ENCODE measurements at places on chromosomes 16 and 17.

GRCh38 chr16:7912132-7912531 lies 579.5 kb downstream of the RBFOX1 start:
- DNase-seq, result no peak

- DNase-seq, result no peak
These were observed 19.7 kb downstream of the ALKBH5 start for GRCh38 chr17:18203308-18203707.

DNA sequence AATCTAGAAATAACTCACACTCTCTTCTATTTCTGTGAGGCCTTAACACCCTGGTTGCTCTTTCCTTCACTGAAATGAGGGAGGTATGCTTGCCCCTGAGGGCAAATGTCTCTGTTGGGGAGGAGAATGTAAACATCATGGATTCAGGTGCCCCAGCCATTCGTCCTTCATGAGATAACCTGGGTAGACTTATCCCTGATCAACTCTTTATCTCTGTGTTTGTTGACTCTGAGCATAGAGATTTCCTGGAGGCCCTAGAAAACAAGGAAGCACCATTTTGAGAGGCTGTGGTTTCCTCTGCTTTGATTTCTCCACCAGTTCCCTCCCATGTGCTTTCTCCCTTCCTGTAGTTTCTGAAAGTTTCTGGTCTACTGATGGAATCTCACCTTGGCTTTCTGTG lies 77.3 kb downstream of the PHKB start:
- DNase-seq, result no peak

DNA sequence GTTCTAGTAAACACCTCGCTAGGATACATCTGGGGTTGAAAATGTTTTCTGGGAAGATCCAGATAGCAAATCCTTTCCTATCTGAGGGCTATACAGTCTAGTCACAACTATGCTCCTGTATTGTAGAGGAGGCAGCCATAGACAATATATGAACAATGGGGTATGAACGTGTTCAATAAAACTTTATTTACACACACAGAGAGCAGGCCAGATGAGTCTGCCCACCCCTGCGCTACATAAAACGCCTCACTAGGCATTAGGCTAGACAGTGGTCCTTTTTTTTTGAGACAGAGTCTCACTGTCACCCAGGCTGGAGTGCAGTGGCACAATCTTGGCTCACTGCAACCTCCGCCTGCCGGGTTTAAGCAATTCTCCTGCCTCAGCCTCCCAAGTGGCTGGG lies 11.1 kb downstream of the USP36 start:
- DNase-seq, result no peak

DNA sequence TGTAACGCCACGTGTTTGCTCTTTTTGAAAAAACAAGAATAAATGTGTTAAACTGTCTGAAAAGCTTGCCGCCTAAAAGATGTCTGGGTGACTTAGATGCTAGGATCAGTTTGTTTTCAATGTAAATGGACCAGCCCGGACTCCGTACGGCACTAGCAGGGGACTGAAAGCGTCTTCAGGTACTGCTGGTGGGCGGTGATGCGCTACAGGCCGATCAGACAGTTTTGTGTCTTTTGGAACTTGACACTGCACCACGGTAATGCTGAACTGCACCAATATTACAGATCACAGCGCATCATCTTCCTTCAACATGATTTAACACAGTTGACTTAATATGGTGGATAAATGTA lies 727 bp upstream of the MBTPS1 start:
- DNase-seq, result peak; percentile 25

DNA sequence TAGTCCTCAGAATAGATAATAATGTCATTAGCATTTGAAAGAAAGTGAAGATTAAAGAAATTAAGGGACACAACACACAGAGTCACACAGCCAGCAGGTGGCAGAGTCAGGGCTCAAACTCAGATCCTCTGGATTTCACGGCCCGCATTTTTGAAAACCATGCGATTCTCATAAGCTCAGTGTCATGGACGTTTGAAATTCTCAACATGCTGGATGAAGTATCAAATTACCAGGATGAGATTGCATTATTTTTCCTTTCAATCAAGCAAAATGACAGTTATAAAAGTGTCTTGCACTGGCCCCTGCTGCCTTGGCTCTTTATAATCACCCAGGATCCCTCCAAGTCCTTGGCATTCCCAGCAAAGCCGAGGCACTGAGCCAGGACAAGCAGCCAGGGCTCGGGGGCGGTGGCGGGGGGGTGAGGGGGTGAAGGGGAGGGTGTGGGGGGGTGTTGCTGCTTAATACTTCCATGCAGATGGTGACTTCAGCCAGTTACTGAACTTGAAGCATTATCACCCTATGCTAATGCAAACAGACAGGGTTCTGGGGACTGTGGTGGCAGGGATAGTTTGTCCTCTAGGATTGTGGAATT lies 6.6 kb upstream of the BMERB1 start:
- DNase-seq, result peak; percentile 48

DNA sequence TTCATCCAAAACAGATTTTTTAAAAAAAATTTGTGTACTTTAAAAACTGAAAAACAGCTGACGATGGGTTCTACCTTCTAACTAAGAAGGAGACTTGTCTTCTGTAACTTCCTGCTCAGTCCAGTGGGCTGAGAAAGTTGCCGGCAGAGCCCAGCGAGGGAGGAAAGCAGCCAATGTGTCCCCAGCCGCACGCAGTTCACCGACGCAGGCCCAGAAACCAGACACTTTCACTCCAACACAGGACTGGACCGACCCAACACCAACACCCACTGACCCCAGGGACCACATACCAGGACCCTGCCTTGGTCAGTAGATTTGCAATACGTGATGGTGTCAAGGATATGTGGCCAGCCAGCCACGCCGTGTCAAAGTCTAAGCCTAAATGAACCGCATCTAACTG lies 25.6 kb downstream of the TRAP1 start:
- no peak for DNase-seq

DNA sequence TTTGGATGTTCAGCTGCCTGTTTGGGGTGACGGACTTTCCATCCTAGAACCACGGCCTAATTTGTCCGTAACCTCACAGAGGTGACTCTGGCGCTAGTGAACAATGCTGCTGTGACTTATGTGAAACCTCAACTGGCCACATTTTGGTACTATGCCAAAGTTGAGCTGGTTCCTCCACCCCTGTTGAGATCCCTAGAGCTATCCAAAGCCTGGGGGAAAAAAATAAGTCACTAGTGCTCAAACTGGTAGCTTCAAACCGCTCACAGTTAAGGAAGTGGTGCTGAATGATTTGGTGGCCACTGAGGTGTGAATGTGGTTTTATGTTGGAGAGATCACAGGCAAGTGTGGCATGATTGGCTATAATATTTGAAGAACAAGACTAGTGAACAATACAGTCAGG lies 11.3 kb upstream of the TUBG2 start:
- no peak for DNase-seq

DNA sequence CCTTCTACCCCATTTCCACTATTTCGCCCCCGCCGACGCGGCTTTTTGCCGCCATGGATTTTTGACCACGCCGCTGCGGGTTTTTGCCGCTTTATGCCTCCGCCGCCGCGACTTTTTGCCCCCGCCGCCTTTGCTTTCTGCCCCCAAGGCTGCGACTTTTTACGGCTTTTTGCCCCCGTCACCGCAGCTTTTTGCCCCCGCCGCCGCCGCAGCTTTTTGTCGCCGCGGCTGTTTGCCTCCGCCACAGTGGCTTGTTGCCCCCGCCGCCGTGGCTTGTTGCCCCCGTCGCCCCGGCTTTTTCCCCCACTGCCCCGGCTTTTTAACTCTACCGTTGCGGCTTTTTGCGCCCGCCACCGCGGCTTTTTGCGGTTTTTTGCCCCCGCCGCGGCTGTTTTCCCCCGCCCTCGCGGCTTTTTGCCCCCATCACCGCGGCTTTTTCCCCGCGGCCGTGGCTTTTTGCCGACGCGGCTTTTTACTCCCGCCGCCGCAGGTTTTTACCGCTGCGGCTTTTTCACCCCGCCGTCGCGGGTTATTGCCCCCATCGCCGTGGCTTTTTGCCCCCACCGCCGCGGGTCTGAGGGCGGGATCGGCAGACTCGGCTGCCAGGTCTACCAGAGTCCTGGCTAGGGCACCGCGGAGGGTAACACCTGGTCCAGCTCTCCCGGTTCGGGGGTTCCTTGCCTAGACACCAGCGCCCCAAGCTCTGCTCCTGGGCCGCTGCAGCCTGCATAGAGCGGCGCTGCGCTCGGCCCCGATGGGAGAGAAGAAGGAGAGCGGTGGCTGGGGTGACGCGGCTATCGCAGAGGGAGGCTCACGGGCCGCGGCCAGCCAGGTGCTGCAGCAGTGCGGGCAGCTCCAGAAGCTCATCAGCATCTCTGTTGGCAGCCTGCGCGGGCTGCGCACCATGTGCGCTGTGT lies 562.7 kb upstream of the WSB1 start:
- DNase-seq, result no peak

DNA sequence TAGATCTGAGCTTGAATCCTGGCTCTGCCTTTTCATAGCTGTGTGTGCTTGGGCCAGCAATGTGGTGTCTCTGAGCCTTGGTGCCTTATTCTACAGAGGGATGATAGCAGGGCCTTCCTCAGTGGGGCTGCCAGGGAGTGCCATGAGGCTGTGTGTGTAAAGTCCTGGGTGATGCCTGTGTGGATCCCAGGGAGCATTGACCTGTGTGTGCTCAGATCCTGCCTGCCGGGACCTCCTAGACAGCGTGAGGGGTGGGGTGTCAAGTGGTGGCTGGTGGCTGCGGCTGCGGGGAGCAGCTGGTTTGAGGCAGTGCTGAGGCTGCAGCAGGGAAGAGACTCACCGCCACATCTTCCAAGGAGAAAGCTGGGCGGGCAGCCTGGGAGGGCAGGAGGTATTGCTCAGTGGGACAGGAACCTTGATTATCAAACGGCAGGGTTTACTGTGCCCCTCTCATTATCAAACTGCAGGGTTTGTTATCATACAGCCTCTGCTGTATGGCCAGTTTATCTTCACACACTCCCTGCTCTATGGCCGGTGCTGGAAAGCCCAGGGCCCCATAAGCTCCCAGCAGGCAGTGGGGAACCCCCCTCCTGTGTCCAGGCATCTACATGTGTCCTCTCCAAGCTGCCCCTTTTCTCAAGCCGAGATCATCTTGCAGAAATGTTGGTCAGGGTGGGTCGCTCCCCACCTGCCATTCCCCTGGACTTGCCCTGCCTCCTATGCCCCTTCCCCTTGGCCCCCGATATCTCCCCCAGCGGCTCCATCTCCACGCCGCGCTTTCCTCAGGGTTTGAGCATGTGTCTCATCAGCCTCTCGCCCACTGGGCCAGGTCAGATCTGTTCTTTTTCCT lies 3.1 kb upstream of the ADCY7 start:
- DNase-seq, result no peak

DNA sequence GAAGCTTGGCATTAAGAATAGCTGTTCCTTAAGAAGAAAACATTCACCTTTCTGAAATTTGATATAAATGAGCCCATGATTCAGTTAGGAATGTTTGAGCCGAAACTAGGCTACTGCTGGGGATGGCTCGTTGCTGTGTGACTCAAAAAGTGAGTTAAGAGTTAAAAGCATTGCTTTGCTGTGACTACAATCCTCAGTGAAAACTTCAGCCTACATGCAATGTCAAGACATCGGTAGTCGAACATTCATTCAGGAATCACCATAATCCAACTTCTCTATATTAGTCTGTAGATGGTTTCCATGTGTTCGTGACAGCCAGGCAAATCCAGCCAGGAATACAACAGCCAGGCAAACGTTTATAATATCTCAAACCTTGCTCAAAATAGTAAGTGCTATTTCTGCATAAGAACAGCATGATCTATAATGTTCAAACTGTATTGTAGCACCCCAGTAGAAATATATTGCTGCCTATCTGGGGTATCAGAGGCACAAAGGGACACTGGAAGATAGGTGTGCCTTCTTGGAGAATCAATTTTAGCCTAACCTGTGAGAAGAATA lies 1225.1 kb downstream of the CDH8 start:
- no peak for DNase-seq

GRCh38 chr16:55035029-55035428 lies 104.4 kb downstream of the IRX5 start:
- peak; percentile 74 for DNase-seq

DNA sequence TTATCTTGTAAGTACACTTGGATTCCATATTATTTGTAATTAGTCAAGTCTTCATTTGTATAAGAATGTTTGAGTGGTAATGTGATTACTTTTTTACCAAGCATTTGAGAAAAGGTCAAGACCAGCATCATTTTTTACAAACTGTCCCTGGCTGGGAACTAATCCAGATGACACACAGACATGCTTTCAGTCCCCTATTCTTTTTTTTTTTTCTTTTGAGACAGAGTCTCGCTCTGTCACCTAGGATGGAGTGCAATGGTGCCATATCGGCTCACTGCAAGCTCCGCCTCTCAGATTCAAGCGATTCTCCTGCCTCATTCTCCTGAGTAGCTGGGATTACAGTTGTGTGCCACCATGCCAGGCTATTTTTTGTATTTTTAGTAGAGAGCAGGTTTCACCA lies 4.5 kb downstream of the DERL2 start:
- no peak for DNase-seq

- no peak for DNase-seq
These were observed 24.6 kb downstream of the LYRM9 start for GRCh38 chr17:27868565-27868964.

GRCh38 chr16:11326084-11326736 lies 19.0 kb upstream of the RMI2 start:
- DNase-seq, result no peak

DNA sequence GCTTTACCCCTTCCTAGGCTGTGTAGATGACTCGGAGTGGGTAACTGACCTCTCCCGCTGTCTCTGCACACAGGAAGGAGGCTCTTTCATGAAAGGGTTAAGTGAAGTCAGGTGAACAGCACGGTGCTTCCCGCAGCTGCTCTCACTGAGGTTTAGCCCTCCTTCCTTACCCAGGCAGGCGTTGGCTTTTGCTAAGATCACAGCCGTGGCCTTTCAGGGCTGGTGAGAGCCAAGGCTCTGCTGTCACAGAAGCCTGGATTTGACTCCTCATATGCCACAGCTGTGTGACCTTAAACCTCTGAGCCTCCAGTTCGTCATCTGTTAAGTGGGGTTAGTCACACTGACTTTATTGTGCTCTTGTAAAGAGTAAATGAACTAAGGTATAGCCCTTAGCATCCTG lies 90.9 kb upstream of the PLCG2 start:
- DNase-seq, result no peak

- no peak for DNase-seq
These were observed 29.8 kb downstream of the WSB1 start for GRCh38 chr17:27323538-27324215.

- no peak for DNase-seq
These were observed 27.1 kb downstream of the UTP18 start for GRCh38 chr17:51287412-51287811.

DNA sequence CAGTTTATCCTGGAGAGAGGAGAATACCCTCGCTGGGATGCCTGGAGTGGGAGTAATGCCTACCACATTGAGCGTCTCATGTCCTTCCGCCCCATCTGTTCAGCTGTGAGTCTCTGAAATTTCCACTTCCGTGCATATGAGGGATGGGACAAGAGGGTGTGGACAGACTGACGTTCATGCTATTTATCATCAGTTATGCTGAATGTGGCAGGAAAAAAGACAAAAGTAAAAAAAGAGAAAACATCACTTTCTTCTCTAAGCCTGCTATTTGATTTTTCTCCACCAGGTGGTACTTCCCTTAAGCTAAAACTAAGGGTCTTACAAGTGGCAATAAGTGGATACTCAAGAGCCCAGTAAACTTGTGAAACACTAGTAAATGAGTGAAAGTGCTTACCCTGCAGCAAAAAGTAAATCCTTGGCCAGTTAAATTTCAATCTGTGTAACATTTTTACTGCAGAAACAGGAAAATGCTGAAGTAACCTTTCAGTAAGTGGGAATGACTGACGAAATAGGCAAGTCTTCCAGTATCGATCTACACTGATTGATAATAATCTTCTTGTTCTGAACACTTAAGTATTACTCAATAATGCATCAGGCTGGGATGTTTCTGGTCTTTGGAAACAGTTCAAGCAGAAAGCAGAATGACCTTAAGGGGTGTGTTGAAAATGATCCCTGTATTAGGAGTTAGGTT lies 5.6 kb downstream of the CRYBA1 start:
- peak; percentile 12 for DNase-seq

Measured in HEK293T (cell line).